ENCODE measurements at places on chromosomes 1 and 21.
A peak's percentile ranks its signal among the peaks of the same experiment; 100 is the strongest.

DNA sequence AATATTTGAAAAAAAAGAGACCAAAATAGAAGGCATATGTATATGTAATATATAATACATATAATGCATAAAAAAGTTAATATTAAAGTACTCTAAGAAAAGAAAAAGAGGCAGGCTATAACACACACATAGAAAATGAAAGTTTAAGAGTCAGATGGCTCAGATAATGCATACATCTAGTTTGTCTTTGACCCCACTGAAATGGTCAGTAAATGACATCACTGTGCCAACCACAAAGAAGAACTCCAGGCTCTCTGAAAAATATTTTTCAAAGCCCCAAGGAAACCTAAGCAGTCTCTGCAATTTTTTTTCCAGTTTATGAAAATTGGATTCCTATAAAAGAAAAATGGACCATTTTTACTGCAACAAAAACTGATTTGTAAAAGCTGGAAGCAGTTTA lies 55.4 kb upstream of the SCYL3 start:
- DNase-seq: no peak

- DNase-seq: no peak
Observed at GRCh38 chr1:76725864-76726619, 141.2 kb upstream of the ST6GALNAC5 start.

DNA sequence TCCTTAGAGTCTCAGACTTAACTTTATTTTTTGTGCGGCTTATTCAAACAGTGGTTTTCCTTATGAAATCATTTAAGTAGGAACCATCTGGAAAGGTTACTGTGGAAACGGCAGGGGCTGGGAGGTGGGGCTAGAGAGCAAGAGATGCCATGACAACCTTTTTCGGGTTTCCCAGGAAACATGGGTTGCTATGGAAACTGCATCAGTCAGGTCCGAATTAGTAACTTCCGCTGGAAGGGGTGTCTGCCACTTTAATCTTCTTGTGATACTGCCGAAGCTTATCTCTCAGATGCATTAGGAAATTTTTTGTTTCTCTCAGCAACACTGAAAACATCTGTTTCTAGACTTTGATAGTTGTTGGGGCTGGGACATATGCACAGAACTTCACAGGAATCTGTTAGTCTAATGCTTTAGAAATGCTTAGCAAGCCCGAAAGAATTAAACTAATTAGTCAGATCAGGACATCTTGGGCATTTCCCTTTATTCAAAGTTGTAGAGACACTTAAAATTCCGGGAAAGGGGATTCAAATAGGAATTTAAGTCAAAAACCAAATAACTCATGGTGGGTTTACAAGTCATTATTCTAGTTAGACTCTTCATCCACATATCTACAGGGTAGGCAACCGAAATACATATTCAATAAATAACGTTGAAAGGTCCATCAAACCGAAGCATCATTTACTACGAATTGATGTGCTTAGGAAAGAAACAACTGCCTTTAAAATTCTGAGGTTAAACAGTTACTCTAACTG lies 2.6 kb downstream of the KCNA3 start:
- DNase-seq: peak; percentile 55

DNA sequence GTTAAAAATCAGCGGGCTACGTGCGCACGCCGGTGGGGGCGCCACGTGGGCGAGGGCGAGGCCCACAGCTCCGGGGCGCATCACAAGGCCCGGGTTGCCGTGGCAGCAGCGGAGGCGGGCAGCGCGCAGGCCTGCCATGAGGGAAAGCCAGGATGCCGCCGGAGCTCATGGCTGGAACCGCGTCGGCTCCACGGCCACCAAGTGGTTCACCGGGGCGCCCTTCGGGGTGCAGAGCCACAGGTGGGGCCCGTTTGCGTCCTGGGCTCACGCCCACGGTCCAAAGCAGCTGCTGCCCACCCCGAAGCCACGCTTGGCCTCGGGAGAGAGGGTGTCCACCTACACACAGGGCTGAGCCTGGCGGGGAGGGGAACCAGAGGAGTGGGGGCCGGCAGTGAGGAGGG lies 4.9 kb upstream of the TTC22 start:
- no peak for DNase-seq

GRCh38 chr1:152479792-152480595 lies 30.6 kb upstream of the LCE5A start:
- peak; percentile 44 for DNase-seq

GRCh38 chr1:25858494-25858893 lies 763 bp downstream of the AUNIP start:
- DNase-seq: no peak

GRCh38 chr1:206715552-206716158 lies 30.9 kb downstream of the MAPKAPK2 start:
- no peak for DNase-seq

- no peak for DNase-seq
Observed at GRCh38 chr1:183966487-183966886, 71.0 kb downstream of the COLGALT2 start.

- DNase-seq: no peak
Observed at GRCh38 chr1:234881893-234882771, 246.5 kb downstream of the TOMM20 start.

GRCh38 chr21:35428489-35428888 lies 379.4 kb upstream of the RUNX1 start:
- peak; percentile 16 for DNase-seq

GRCh38 chr1:245895455-245895959 lies 611.6 kb downstream of the SMYD3 start:
- DNase-seq: no peak

- no peak for DNase-seq
Observed at GRCh38 chr1:187755536-187755935, 926.8 kb downstream of the PLA2G4A start.

GRCh38 chr1:93629101-93630059 lies 52.3 kb downstream of the BCAR3 start:
- no peak for DNase-seq

DNA sequence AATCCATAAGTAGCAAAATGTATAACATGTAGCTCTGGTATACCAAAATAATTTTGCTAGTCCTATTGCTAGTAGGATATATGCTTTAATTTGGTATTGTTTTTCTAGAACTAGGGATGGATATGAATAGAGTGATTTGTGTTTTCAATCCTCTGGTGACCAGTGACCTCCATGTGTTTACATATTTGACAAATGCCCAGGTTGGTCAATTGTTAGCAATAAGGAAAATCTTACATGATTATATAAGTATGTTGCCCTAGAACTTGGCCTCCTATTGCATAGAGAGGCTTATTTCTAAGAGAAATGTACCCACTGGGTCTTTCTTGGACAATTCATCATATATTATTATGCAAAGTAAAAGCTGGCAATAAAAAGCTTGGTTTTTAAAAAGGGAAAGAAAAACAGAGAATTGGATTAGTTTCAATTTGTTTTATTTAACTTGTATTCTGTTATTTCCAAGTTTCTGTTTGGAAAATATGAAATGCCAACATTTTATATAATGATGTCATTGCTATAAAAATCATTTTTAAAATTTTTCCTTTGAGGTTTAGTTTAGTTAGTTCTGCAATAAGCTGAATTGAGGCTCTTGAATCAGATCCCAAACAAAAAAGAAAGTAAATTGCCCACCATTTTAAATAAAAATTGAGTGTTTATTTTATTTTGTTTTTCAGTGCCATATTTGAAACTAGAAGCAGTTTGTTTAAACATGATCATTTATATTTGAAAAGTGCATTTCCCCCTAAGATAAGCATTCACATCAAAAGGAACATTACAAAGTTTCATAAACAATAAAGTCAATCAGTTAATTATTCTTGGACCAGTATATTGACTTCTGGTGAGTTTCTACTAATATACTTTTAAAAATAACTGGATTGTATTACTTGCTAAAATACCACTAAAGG lies 210.9 kb downstream of the ZC3H11B start:
- no peak for DNase-seq

DNA sequence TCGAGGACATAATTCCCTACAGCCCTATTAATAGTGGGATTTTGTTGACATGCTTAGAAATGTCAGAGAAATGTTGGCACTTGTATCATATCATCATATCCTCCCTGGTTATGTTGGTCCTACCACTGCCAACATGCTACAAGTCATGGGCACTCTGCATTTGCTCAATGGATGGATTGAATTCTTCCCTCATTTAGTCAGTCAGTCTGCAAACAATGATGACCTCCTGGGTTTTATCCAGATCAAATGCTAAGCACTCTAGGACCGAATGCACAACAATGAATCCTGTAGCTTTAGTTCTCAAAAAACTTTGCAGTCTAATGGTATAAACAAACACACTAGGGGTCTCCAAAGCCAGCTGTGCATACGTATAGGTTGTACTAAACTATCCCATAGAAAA lies 357.2 kb upstream of the DPYD start:
- DNase-seq: no peak

GRCh38 chr1:31248276-31248675 lies 8.6 kb upstream of the NKAIN1 start:
- no peak for DNase-seq

DNA sequence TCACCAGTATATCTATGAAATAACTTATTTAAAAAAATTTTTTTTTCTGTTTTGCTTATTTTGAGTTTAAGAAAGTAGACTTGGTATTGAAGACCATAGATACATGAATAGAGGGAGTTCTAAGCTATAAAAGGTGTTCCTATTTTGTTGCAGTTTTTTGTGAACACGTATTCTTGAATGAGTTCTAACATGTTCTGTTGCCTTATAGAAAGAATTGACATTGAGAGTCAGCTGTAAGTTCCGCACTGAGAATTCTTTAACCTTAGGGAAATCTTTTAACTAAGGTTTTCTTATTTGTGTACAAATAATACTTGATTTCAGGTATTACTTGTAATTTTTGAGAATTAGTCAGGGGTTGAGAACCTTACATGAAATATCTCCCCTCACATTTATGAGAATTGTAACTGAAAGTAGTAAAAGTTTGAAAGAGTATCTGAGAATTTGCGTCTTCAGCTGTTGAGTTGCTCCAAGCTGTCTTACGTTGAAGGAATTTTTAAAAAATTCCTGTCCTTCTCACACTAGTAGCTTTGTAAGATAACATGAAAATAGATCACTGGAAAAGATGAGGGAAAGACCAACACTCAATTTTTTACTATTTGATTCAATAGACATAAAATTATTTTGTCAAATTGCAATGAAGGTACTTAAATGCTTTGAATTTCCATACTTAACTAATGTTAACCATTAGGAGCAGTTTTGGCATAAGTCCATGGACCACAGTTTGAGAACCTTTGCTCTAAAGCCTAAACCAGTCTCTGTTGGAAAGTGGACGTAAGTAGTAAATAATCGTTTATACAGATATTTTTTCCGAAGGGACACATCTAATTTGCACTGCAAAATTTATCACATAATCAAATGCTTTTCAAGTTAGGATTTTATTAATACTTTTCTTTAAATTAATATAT lies 3.8 kb downstream of the DR1 start:
- no peak for DNase-seq

DNA sequence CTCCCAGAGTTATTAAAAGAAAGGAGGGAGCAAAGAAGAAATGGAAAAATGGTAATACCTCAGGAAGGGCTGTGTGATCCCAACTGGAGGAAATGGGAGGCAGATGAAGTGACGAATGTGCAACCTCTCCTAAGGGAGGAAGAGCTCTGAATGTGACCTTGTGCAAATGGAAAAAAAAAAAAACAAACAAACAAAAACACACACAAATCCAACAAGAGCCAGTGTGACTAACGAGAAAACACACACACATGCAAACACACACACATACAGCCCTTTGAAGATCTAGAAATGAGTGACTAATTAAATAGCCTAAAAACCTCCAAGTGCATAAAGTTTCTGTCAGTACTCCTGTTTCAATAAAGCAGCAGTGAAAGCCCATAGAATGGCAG lies 49.0 kb downstream of the CCN1 start:
- no peak for DNase-seq

DNA sequence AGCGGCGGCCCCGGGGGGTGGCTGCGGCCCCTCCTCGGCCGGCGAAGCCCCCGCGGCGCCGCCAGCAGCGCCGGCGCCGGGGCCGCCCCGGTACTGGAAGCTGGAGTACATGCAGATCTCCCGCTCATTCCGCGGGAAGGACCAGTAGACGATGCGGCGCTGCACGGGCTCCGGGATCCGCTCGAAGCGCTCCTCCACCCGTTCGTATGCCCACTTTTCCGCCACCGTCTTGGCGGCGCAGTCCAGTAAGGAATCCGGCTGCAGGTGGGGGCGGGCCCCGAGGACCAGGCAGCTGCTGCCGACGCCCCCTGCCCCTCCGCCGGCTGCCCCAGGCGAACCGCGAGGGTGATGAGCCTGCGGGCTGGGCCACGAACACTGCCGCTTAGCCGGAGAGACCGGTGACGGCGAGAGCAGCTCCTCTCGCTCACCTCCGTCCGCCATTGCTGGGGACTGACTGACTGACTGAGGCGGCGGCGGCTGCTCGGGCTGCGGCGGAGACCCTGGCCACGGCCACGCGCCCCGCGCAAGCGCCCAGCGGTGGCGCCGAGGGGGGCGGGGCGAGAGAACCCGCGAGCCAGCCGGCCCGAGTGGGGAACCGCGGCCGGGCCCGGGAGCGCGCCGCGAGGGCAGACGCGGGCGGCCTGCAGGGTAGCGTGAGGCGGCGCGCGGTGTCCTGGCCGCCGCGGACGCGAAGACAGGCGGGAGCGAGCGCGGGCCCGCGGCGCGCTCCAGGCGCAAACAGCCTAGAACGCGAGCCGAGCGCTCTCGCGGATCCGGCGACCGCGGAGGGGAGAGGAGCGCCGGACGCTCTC lies at the start of gene ZSWIM5:
Gene ZSWIM5, minus strand, starts transcription at position 696 of the 812 bp plus-strand sequence. Its CDS starts 255 bp downstream, at position 441.
- DNase-seq: peak; percentile 14

DNA sequence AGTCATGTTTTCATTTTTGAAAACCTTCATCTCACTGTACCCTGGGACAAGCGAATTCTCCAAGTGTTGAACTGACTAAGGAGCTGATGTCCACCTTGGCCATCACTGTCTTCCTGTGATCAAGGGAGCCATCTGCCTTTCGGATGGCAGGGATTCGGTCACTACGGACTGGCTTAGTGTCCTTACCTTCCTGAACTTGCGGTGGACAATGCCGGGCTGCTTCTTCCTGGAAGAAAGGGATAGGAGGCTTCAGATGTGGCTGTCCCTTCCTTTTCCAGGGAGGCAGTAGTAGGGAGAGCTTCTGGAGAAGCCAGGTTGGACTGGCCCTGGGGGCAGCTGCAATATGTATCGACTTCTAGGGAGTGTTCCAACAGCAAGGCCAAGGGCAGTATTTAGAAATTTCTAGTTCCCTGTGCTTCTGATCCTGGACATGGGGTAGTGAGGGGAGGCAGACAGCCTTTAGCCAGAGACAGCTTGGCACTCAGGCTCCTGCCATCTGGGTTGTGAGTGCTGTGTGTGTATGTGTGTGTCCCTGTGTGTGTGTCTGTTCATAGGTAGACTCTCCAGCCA lies 114.6 kb downstream of the IER5 start:
- no peak for DNase-seq

DNA sequence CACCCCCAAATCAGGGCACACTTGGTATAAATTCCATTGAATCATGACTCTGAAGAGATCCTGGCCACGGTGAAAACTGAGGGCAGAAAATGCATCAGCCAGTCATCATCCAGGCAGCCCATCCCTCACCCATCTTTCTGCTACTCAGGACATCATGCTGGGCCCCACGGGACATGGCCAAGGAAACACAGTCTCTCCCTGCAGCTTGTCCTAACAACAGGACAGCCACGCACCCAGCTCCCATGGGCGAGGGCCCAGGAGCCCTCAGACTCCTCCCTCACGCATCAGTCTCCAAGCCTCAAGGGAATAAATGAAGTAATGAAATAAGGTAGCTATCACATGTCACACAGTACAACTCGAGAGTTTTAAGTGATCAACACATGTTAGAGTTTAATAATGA lies 37.8 kb downstream of the ELK4 start:
- DNase-seq: no peak

All from stimulated activated CD8-positive, alpha-beta memory T cell treated with anti-CD3 and anti-CD28 coated beads, Interleukin-4, amount 100 ng/mL, for 4 hours (primary cell).